Mesendoderm (in vitro differentiated cells): ENCODE measurements at places on chromosomes 7 and 10.
A peak's percentile ranks its signal among the peaks of the same experiment; 100 is the strongest.

DNA sequence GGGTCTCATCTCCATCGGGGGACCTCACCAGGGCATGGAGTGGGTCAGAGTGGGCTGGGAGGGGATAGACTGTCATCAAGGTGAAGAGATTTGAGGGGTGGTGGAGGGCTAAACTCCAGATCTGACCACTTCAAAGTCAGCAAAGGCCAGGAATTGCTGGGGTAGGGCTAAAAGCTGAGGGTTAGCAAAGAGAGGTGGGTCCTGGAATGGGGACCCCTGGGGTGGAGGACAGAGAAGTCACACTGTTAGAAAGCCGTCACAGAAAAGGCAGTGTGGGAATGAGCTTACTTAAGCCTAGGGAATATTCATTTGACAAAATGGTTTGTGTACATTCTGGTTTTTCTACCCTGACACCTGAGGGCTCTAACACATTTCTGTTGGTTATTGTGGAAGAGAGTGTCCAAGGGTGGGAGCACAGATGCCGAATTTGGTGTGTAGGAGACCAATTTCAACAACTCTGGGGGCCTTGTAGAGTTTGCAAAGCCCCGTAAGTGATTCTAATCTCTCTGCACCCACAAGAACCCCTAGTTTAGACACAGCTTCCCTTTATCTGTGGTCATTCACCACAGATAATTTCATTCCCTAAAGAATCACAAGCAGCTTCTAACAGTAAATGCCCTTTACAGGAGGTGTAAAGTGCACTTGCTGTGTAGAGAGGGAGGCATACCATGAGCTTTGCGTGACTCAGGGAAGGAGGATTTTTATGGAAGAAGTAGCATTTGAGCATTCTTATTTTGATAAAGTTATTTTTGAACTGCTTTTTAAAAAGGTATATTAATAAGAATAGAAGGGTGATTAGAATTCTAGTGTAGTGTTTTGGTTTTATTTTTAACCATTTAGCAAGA is 6.4 kb downstream of the FBH1 start:
- DNase-seq, result no peak

- DNase-seq, result no peak
These were observed 7.7 kb downstream of the NEURL1 start for GRCh38 chr10:103501186-103501585.

GRCh38 chr10:100913470-100913865 is 705 bp downstream of the SLF2 start:
- no peak for DNase-seq

GRCh38 chr7:20240080-20240926 is 23.1 kb upstream of the MACC1 start:
- DNase-seq, result no peak

DNA sequence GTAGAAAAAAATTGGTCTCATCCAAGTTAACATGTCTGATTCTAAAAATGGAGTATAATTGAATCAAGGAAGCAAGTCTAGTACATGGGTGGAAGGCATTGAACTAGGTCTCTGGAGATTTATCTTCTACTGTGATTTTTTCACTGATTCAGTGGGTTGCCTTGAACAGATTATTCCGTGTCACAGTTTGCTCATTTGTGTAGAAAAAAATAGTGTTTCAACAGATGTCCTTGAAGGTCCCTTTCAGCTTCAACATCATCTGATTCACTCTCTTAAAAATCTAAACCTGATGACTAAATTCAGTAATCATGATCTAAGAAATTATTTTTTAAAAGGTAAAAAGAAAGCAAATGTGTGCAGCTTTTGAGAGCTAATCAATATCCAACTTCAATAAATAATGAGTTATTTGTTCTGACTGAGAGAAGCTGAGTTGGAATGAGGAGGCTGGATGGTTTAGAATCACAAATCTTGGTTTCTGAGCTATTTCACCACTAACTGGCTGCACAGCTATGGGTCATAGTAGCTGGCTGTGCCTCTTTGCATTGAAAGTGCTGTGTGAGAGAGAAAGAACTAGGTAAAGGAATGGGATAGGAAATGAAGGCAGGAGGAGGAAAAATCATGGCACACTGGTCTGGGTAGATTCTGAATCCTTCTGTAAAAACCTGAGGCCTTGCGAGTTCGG is 221.5 kb upstream of the MDFIC start:
- no peak for DNase-seq

- DNase-seq, result no peak
These were observed 7.4 kb upstream of the VIM start for GRCh38 chr10:17220652-17221100.

- DNase-seq, result no peak
These were observed 306.4 kb upstream of the PHYHIPL start for GRCh38 chr10:58870070-58870469.

DNA sequence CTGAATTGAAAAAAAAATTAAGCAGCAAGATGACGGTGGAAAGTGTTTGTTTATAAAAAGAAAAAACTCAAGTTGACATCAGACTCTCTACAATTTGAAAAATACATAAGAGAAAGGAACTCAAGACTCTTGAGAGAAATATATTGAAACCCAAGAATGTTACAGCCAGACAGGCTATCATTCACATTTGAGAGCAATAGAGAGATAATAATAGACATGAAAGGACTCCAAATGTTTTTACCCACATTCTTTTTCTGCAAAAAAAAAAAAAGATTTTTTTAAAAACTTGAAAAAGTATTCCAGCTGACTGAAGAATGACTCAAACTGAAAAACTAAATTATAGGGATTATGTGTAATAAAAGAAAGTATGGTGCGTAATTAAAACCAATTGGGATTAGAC is 532.4 kb downstream of the INHBA start:
- DNase-seq, result no peak

GRCh38 chr10:61477451-61477850 is 24.3 kb upstream of the TMEM26 start:
- no peak for DNase-seq

DNA sequence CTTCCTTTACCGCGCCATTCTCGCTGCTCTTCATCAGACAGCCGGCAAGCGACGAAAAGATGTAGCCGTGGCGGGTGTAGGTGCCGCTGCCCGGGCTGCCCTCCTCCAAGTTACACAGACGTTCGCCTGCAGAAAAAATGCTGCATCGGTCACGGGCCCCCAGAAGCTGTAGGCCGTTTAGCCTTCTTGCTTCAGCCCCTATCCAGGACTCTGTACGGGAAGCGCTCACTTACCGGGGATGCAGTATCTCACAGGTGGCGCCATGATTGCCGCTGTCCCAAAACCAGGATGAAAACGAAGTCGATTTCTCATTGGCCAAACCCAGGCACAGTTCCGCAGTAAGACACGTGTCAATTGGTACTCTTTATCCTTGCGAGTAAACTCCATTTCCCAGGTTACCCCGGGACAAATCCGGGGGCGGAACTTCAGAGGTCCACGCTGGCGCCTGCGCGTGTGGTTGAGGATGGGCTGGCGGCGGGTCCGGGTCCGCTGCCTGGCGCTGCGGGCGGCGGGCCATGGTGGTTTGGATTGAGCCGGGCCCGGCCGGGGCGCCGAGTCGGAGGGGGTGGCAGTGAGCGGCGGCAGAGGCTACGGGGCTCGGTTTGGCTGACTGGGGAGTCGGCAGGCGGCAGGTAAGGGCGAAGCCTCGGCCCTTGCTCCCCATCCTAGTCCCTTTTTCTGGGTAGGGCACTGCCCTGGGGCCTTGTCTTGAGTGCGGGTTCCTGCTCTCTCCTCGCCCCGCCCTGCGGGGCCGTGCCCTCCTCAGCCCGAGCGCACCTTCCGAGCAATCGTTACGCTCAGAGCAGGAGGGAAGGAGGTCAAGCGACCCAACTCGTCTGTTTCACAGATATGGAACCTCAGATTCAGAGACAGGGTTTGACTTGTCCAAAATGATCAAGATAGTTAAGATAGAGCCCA is at the start of the genes EXOSC1 and ZDHHC16:
Gene EXOSC1 (minus strand): TSS at position 285 of the 918 bp plus-strand sequence. CDS start 21 bp downstream, at position 264.
Gene ZDHHC16 (plus strand): TSS at position 454 of the 918 bp plus-strand sequence. CDS start 5,501 bp downstream, outside the sequence.
- DNase-seq, result peak; percentile 99

GRCh38 chr10:53477313-53477675 is 704.7 kb upstream of the MBL2 start:
- DNase-seq, result peak; percentile 99

GRCh38 chr7:473870-474604 is 45.6 kb downstream of the PDGFA start:
- DNase-seq, result no peak
